ENCODE measurements at places on chromosomes 11 and 22.

DNA sequence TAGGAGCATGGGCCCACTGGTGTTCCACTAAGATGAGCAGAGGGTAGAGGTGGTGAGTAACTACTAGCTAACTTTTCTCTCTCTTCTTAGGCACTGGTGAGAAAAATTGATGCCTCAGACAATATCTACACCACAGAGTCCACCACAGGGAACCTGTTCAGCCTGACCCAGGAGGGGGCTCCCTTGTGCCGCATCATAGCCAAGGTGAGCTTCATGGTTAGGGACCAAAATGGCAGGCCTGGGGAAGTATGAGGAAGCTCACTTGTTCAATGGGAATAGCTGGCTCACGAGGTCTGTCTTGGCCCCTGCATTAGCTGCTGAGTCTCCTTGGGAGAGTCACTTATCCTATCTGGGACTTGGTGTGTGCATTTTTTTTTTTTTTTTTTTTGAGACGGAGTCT lies 75.9 kb downstream of the INSC start:
- DNase-seq, result no peak

DNA sequence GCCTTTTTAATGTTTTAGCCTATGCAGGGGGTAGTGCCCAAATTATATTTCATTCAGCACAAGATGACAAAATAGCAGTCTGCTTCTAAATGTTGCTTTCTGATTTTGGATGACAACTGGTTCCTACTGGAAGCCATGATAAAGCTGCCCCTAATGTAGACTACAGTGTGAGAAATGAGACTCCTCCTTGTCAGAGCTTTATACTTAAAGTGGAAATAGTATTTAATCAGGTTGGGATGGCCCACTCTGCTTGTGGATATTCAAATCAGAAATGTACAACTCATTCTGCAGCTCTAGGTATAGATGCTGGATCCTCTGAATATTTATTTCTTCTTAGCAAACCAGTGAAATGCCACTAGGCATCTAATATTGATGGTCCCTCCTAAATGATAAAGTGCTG lies 171.3 kb downstream of the SOX6 start:
- DNase-seq, result no peak

- DNase-seq, result no peak
These were observed 154.9 kb downstream of the SBF2 start for GRCh38 chr11:10139143-10139542.

DNA sequence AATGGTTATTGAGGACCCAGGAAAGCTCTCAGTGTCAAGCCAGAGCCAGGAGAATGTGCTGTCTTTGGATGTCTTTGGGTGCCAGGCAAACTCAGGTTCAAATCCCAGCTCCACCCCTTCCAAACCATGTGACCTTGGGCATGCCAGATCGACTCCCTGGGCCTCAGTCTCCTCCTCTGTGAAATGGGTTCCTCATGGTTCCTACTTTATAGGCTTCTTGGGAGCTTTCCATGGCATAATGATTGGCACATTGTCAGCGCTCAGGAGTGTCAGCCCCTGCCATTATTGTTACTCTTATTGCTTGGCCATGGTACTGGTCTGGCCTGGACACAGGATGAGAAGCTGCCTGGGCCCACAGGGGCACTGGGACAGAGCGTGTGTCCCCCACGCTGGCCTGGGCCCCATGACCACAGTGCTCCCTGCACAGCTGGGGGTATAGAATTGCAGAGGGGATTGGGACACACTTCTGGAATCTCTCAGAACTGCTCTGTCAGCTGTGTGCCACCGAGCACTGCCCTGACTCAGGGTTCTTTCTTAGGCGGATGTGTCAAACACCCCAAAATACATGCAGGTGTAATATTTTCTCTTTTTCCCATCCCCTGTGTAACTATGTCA lies 37.6 kb upstream of the CRYBB3 start:
- DNase-seq, result no peak

DNA sequence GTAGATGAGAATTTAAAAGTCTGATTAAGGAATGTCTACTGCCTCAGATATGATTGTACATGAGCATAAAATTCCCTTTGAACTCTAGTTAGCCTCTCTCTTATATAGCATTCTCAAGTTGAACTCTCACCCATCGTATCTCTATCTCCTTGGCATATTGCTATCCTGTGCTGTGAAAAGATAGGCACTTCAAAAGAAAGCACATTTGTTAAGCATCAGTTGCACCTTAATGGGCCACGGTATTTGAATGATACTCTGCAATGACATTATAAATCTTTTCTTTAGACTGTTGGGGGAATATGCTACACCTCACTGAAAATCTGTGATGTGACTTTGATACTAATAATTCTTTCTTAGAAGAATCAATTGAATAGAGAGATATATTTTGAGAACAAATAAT lies 570.7 kb downstream of the JRKL start:
- no peak for DNase-seq

DNA sequence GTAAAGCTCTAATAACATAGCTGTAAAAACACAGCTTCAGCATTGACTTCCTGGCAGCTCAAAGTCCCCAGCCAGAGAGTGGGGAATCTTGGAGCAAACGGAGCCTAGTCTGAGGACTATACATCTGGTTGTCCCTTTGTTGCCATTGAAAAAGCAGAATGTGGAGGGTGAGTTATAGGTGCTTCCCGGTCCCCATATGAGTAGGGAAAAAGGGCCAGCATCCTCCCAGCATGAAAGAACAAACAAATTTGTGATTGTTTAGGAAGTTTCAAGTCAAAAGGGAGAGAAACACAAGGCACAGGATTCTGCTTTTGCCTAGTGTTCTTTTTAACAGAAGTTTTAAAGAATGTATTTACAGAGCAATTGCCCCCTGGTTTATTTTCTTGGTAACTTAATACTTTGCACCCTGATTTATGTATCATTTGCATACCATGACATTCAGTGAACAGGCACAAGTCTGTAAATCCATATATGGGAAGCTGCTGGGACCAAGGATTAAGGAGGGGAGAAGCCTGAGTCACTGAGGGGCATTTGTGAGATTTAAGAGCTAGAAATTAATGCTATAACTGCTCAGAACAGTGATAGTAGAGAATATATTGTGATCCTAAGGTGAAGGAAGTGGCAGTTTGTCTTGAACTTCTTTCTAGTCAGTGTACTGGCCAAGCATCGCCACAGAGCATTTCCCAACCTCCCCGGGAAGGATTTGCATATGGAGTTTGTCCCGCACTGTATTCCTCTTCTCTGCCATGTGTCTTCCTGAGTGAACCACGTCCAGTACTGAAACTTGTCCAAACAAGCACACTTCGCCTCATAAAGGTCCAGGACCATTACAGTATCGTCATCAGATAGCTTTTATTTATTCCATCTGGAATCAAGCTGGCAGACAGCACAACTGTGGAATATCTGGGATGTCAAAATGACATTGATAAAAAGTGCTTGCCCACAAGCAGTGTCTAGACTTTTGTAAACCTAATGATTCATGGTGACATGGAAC lies 103.0 kb downstream of the DBX1 start:
- no peak for DNase-seq

DNA sequence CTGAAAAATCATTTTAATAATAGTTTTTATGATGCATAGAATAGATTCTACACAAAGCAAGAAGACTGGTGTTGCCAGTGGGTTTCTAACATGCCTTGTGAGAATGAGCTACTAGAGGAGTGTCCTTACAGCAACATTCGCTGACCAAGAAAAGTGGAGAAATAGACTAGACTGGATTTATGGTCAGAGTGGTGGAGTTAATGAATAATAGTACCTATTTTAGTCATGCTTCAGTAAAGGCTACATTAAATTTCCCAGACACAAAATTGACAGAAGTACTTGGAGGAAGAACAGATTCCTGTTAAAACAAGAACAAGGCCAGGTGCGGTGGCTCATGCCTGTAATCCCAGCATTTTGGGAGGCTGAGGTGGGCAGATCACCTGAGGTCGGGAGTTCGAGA lies 539.2 kb downstream of the ETS1 start:
- DNase-seq, result no peak

GRCh38 chr11:125258291-125259032 lies 93.9 kb downstream of the PKNOX2 start:
- no peak for DNase-seq
